PC-9 (cell line): ENCODE measurements at places on chromosomes 6 and 20.

DNA sequence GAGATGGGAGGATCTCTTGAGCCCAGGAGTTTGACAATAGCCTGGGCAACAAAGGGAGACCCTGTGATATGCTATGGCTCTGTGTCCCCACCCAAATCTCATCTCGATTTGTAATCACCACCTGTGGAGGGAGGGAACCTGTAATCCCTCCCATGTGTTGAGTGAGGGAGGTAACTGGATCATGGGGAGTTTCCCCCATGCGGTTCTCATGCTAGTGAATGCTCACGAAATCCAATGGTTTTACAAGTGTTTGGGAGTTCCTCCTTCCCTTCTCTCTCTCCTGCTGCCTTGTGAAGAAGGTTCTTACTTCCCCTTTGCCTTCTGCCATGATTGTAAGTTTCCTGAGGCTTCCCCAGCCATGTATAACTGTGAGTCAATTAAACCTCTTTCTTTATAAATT, 3.4 kb downstream of the NUDT3 start:
- no peak for DNase-seq

DNA sequence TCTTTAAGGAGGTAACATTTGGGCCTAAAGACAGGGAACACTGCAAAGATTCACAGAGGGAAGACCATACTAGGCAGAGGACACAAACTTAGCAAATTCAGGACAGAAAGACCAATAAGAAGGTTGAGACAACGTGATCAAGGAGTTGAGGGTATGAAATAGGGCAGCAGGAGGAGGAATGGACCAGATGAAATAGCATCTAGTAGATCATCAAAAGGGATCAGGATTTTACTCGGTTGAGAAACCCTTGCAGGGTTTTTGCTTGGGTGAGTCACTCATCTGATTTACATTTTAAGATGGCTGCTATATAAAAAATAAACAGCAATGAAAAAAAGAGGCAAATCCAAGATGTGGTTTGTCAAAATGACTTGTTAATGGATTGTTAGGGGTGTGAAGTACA, 4.7 kb downstream of the BCLAF1 start:
- DNase-seq: no peak

DNA sequence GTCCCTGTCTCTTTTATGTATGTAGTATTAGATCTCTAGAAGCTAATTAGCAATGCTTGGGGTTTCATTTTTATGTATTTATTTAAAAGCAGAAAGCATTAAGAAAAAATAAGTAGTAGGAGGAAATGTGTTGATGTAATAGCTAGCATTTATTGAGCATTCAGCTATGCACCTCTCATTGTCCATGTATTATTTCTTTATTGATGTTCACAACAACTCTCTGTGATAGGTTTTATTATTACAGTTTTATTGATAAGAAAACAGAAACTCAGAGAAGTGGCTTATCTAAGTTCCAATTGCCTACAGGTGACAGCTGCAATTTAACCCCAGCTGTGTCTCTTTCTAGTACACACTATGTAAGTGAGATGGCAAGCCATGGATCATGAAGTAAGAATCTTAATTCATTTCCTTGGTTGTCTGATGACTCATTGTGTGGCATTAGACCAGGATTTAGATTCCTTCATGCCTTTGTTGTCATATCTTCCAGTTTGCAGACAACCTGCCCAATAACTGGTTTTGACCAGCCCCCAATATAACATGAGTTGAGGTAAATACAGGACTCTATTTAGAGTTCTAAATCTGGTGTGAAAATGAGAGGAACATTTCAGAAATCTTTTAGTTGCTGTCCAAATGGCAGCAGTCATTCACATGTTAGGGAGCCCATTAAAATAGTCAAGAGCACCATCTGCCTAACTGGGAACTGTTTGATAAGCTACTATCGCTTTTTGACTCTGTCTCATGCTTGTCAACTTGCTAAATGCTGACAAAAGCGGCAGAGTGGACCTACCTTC, 170.8 kb upstream of the PHACTR1 start:
- DNase-seq: peak; percentile 11

- no peak for DNase-seq
Observed at GRCh38 chr6:52285177-52286068, 881 bp upstream of the MCM3 start.

DNA sequence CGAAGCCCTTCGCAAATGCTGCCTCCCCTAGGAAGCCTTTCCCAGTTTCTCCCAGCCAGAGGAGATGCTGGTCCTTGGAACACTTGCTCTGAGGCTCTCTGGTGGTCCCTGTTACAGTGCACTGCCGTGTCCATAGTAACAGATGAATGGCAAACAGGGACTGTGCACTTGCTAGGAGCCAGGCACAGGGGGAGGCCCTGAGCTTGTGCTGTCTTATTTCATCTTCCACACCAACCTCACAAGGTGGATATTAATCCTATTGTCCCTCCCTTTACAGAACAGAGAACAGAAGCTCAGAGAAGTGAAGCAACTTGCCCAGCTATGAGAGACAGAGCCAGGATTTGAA, 19.0 kb downstream of the SRC start:
- DNase-seq: no peak

DNA sequence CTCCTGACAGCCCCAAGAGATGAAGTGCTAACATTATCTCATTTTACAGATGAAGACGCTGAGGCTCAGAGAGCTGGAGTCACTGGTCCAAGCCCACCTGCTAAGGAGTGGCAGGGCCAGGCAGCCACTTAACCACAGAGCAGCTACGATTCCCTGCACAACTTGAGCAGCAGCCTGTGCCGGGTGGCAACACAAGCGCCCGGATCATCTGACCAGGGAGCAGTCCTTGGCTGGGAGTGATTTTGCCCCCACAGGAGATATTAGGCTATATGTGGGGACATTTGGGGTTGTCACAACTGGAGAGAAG, 93.2 kb upstream of the PTPN1 start:
- no peak for DNase-seq

DNA sequence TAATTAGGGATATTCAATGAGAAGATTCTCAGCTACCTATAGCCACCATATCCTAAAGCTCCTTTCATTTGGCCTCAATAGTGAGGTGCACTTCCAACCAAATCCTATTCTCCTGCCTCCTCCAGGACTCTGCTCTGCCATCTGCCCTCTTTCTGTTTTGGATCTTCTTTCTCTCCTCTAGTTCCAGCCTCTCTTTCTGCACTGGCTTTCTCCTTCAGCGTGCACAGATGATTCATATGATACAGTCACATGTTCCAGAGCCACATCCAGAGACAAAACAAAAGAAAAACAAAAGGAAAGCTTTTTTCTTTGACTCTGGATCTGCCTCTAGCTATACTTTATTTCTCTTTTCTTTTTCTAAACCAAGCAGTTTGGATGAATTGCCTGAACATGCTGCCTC, 531.9 kb upstream of the MAN1A1 start:
- DNase-seq: no peak

GRCh38 chr6:98547634-98548033, 286.7 kb upstream of the POU3F2 start:
- DNase-seq: no peak

DNA sequence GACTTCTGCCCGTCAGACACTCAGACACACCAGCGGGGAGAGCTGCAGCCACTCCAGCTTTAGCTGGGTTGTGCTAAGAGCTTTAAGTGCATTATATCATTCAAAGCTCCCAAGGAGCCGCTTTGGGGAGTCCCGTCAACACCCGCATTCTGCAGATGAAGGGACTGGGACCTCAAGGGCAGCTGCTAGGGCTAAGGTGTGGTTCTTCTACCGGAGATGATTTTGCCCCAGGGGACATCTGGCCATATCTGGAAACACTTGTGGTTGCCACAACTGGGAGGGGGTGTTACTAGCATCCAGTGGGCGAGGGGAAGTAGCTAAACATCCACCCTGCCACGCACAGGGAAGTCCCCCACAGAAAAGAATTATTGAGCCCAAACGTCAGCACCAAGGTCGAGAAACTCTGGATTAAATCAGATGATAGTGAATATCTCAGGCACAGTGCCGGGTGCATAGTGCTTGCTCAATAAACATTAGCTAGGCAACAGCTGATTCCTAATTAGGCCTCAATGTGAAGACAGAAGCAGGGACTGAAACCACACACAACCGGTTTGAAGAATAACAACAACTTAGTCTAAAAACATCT, 29.6 kb downstream of the PMEPA1 start:
- peak; percentile 81 for DNase-seq

GRCh38 chr6:137762168-137763090, 104.6 kb upstream of the TNFAIP3 start:
- no peak for DNase-seq

- DNase-seq: no peak
Observed at GRCh38 chr20:1965520-1966351, 28.1 kb downstream of the PDYN start.

DNA sequence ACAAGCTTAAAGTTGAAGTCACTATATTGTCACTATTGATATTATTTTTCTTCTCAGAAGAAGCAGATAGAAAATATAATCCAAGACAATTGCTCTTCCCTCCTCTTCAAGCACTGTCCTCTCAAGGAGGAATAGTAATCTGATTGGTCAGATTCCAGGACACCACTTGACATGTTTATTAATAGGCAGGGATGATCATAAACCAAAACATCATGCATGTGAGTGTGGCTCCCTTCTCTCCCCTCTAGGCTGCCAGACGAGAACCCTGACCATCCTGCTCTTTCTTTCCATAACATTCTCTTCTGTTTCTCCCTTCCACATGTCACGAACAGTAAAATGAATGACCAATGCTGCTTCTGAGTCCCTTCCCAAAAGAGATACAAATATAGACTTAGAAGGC, 7.5 kb downstream of the ATG5 start:
- no peak for DNase-seq

DNA sequence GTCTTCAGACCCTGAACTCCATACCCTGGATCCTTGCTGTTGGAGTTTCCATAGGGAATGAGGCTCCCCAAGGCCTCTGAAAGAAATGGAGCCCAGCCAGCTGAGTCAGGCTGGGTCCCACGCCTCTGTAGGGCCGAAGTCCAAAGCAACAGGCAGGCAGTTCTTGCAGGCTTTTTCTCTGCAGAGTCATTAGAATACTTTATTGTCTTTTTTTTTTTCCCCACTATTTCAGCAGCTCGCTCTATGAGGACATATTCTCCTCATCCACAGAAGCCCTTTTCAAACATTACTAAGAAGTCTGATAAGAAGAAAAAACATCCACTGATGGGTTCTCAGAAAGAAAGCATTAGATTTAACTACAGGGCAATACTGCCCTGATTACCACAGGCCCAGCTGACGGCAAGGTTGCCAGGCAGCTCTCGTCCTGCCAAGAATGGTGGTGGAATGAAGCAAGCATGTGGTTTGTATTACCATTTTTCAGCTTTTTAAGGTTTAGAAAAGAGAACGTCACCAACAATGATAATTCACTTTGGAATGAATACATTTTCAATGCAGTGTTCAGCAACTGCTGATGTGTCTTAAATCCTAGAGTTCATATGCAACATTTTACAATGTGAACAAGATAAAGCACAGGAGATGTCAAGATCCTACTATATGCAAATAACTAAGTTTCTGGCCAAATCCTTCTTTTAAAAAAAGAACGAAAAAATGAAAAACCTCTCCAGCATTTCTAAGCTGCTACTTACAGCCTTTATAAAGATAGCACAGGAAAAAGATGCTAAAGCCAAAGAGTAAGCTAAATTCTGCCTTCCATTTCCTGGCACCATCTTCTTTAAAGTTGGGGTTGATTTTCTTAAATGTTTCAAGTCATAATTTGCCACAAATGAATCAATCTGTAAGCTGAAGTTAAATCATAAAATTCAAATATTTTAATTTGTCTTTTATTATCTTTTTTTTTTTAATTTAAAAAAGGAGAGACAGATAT, 223.6 kb upstream of the CITED2 start:
- DNase-seq: no peak

GRCh38 chr6:25968769-25969168, 6.2 kb downstream of the TRIM38 start:
- no peak for DNase-seq

GRCh38 chr20:25271486-25272222, 23.8 kb downstream of the PYGB start:
- DNase-seq: no peak

DNA sequence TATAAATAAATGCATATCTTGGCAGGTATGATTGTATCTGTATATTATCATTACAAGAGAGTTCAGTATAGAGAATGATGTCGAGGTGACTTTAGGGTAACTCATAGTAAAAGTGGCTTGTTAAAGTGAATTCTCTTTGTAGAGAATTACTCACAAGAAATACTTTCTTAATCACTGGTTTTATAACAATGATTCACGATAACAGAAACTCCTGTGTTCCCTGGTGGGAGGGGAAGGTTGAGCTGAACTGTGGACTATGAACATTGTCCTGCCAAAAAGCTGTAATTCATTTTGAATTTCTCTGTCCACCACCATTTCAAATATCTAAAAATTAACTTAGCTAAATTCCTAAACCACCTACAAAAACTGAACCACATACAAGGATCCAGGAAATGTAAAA, 7.7 kb downstream of the TPMT start:
- no peak for DNase-seq

DNA sequence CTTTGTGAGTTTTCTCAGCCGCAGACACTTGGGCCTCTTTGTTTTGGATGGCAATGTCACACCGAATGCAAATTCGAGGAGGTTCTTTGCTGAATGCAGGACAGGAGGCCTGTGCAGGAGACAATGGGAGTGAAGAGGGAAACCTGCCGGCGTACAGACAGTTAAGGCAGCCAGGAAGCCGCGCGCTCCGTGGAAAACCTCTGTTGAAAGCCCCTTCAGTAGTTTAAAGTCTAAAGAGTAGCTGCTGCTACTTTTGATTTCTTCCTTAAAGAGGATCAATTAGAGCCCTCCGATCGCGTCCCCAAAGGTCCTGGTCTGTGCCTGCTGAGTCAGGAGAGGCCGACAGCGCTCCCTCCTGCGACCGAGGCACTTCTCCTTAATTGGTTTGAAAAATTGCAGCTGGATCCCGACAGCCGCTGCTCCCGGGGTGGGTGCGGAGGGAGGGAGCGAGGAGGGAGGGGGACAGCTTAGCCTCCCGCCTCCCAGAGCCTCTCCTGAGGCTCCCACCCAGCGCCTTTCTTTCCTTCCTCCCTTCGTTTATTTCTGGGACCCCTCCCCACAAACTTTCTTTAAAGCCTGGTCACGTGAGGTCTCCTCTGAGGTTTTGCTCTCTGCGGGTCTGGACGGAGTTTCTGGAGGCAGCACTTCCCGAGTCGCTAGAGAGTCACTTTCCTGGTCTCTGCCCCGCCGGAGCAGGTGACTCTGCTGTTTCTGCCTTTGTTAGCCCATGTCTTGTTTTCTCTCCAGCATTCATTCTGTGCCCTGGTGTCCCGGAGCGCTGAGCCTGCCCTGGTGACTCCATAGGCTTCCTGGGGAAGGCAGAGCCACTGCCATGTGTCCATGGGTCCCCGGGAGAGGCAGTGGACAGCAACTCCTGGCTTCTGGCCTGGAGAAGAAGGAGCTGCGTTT, 22.3 kb upstream of the RPP40 start:
- DNase-seq: peak; percentile 50
